NCI-H1930 (cell line): ENCODE measurements at places on chromosomes 4 and X.

DNA sequence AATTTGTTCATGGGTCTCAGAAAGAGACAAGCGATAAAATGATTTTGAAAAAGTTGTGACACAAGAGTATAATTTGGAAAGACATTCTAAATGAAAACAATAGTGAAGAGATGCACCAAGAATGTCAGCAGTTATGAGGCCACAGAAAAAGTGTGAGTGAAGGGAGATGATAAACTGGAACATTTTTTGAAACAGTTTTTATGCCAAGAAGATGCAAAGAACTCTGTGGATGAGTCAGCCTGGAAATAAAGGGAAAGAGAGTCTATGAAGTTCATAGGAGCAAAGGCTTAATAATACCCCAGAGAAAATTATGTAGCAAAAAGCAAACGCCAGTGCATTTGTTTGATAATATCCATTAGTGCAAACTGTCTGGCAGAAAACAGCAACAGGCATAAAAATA is 188.4 kb upstream of the TBC1D9 start:
- no peak for DNase-seq

GRCh38 chrX:16186380-16187007 is 19.2 kb downstream of the MAGEB17 start:
- DNase-seq, result no peak

- no peak for DNase-seq
Observed at GRCh38 chr4:140094438-140095420, 59.3 kb downstream of the MAML3 start.

GRCh38 chrX:138885886-138886285 is 174.4 kb upstream of the FGF13 start:
- no peak for DNase-seq

DNA sequence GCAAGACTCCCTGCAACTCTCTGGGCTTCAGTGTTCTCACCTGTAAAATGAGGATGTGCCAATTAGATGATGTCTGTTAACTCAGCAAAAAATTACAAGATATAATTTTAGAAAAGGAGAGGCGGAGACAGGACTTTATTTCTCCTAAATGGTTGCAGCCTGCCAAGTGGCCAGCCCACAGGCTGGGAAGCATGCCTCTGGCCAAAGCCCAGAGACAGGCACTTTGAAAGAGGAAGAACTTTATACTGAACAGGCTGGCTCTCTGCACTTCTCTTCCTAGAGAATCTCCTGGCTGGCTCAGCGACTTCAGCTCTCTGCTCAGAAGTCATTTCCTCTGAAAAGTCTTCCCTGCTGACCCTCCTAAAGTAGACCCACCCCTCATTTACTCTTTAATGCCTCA is 3.7 kb downstream of the PRDM5 start:
- no peak for DNase-seq
